Stimulated activated CD4-positive, alpha-beta T cell treated with anti-CD3 and anti-CD28 coated beads, TNF-alpha, amount 100 ng/mL, for 4 hours (primary cell): ENCODE measurements at places on chromosomes 6 and 20.

DNA sequence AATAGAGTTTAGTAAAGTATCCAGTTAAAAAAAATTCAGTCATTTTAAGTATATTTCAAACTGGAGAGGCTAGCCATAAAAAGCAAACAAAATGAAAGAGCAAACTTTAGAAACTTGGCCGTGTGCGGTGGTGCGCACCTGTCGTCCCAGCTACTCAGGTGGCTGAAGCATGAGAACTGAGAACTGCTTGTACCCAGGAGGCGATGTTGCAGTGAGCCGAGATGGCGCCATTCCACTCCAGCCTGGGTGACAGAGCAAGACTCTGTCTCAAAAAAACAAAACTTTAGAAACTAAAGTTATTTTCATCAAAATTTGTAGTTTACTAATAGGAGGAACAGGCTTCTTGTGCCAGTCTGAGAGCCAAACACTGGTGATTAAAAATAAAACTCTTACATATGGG lies 100.2 kb upstream of the POPDC3 start:
- DNase-seq, result no peak

- DNase-seq, result no peak
Measured at GRCh38 chr20:25256226-25256859, 8.5 kb downstream of the PYGB start.

- DNase-seq, result no peak
Measured at GRCh38 chr20:2618815-2619214, 33.6 kb upstream of the NOP56 start.

DNA sequence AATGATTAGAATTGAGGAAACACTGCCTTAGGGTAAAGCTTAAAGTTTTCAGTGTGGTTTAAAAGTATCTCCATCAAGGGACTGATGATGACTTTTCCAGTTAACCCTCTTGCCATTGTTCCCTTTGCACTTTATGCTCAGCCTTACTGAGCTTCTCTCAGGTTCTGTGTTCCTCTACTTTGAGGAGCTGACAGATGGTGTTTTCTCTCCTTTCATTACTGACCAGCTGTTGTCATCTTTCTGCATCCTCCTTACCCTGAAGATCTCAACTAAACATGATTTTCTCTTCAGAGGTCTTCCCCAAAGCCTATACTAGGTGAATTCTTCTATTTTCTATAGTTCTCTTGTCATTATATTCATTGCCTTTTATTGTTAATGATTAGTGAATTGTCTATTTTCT lies 475.6 kb upstream of the SYNCRIP start:
- DNase-seq, result no peak

GRCh38 chr6:53326372-53327016 lies 22.3 kb downstream of the ELOVL5 start:
- DNase-seq, result no peak

GRCh38 chr6:18491308-18492045 lies 104.3 kb downstream of the RNF144B start:
- no peak for DNase-seq

GRCh38 chr20:57040924-57041323 lies 225.5 kb downstream of the BMP7 start:
- no peak for DNase-seq

DNA sequence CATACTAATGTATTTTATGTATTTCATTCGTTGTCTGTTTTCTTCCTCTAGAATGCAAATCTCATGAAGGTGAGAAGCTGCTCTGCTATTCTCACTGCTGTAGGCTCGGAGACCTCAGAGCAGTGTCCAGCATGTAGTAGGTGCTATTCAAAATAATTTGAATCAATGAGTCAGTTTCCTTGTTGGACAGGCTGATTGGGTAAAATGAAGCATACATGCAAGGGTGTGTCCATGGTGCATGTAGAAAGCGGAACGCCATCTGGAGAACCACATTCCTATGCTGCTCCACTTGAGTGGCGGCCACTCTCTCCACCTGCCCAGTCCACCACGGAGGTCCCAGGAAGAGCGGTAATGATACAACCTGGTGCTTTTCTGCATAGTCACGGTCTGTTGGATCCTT lies 412.1 kb downstream of the QKI start:
- no peak for DNase-seq

GRCh38 chr6:33316603-33317418 lies 733 bp downstream of the ZBTB22 start:
- DNase-seq, result no peak

- no peak for DNase-seq
Measured at GRCh38 chr6:169917153-169917552, 165.7 kb downstream of the ERMARD start.

DNA sequence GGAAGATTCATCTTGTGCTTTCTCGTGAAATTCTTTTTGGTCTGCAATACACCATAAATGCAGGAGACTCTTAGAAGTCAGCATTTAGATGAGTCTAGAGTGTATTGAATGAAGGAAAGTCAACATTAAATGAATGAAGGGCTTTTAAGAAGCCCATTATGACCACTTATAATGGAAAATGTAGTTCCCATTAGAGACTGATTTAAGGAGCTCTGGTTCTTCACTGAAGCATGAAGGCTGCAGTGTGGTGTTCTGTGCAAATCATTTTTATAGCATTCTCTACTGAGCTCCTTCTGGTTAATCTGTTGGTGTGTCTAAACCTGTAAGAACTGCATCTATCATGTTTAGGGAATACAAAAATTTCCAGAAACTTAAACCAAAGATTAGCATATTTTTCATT lies 19.7 kb downstream of the NCOA7 start:
- no peak for DNase-seq

DNA sequence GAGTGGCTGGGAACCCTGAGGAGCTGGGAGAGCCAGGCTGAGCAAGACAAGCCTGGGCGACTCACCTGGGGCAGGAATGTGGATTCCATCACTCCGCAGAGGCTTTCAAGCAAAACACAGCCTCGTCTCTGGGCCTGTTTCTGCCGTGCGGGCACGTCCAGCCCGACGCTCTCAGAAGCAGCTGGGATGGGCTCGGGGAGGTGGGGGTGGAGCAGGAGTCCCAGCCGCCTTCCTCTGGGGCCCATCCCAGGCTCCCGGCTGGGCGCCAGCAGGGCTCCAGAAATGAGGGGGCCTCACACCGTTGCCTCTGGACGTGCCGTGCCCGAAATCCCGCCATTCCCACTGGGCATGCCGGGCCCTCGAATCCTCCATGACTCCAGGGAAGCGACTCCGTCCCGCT lies 8.7 kb upstream of the RPS21 start:
- no peak for DNase-seq

DNA sequence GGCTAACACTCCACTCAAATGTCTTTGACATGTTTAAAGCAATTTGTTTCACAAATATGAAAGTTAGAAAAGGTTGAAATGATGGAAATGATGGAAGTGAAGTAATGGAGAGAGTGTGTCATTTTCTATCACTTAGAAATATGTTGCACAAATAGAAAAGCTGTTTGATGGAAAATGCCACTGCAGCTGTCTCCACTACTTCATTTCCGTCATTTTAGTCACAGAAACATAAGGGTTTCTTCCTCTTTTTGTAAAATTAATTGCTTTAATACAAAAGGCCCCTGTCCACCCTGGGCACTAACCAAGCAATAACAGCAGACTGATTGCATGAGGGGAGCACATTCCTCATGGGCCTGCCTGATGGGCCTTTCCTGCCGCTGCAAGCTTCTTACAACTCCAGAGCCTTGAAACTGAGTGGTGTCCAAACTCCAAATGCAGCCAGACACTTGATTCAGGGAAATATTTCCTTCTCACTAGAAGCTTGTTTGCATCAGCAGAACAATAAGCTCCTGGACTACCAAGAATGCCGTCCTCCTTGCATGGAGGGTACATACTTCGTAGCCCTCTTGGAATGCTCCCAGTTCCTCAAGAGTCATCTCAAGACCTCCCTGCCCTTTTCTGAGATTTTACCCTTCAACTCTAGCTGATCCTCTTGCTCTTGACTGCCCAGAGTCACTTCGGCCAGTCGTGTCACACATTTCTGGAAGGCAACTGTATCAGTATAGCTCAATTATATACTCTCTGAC lies 36.1 kb downstream of the F13A1 start:
- DNase-seq, result no peak

- no peak for DNase-seq
Measured at GRCh38 chr6:67679566-67680296, 955.4 kb upstream of the ADGRB3 start.

DNA sequence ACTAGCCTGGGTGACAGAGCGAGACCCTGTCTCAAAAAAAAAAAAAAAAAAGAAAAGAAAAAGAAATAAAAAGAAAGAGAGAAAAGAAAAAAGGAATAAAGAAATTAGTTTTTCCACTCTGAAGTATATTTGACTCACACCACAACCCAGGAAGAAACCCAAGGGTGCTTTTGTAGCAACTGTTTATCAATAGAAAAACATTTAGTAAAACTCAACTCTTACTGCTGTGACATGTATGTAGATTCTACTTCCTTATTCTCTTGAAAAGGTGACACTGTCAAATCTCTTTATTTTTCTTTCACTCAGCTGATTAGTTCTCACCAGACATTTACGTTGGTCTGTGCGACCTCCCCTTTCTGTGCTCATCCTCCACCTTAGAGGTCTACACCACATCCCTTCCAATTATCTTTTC lies 99.9 kb upstream of the SHLD1 start:
- DNase-seq, result no peak

GRCh38 chr20:45911486-45912343 lies at the start of gene PLTP:
TSS of gene PLTP (minus strand) at chr20:45912155. CDS start at chr20:45911452, 703 bp downstream.
- no peak for DNase-seq

DNA sequence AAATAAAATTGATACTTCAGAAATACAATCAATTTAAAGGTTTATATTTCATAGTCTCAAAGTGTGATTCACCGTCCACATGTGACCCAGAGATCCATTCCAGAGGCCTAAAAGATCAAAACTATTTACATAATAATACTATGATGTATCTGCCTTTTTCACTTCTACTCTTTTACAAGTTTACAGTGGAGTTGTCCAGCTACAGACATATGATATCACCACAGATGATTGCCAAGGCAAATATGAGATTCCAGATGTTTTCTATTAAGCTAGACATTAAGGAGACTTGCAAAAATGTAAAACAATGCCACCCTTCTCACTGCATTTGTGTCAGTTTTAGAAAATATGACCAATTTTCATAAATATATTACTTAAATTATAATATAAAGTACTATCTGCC lies 443.7 kb downstream of the GJA1 start:
- DNase-seq, result no peak
